ENCODE measurements at places on chromosomes 7 and 10. TPM values are rescaled to one million over a fixed set of nuclear protein-coding genes. Genes with fewer than 3 reads are reported as not detected.

ZNF138 gene
- 50.4 TPM for polyA plus RNA-seq

PIP gene
- not detected for polyA plus RNA-seq

TMEM236 gene
- polyA plus RNA-seq, result 0.10 TPM

ZNF727 gene
- not detected for polyA plus RNA-seq

LIPF gene
- polyA plus RNA-seq, result not detected

WDR86 gene
- 46.2 TPM for polyA plus RNA-seq

SFTPA1 gene
- not detected for polyA plus RNA-seq

COL17A1 gene
- polyA plus RNA-seq, result not detected

EEPD1 gene
- 4.2 TPM for polyA plus RNA-seq

CYP2W1 gene
- polyA plus RNA-seq, result not detected

All from neural cell (in vitro differentiated cells).